ENCODE measurements at places on chromosomes 1 and 21.

- DNase-seq: no peak
Observed at GRCh38 chr1:245859493-245860114, 647.5 kb downstream of the SMYD3 start.

DNA sequence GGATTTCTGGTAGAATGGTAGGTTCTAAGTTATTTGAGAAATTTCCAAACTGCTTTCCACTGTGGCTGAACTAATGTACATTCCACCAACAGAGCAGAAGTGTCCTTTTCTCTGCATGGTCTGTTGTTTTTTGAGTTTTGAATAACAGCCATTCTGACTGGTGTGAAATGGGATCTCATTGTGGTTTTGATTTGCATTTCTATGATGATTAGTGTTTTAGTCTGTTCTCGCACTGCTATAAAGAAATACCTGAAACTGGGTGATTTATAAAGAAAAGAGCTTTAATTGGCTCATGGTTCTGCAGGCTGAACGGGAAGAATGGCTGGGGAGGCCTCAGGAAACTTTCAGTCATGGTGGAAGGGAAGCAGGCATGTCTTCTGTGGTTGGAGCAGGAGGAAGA lies 80.3 kb downstream of the SDCCAG8 start:
- DNase-seq: no peak

- no peak for DNase-seq
Observed at GRCh38 chr1:119742202-119742601, 26.5 kb downstream of the HMGCS2 start.

GRCh38 chr1:50332941-50333594 lies 90.2 kb downstream of the DMRTA2 start:
- no peak for DNase-seq

- no peak for DNase-seq
Observed at GRCh38 chr1:152697701-152698600, at the start of gene LCE2A. Gene LCE2A, plus strand, starts transcription at chr1:152698345. Its CDS starts 557 bp downstream, at chr1:152698902.

GRCh38 chr1:171173069-171173468 lies 12.0 kb upstream of the FMO2 start:
- no peak for DNase-seq

DNA sequence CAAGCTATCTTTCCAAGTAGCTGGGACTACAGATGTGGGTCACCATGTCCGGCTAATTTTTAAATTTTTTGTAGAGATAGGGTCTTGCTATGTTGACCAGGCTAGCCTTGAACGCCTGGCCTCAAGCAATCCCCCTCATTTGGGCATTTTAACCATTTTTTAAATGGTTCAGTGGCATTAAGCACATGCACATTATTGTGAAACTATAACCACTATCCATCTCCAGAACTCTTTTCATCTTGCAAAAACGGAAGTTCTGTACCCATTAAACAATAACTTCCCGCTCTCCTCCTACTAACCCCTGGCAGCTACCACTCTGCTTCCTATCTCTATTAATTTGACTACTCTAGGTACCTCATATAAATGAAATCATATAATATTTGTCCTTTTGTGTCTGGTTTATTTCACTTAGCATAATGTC lies 4.8 kb upstream of the IL6R start:
- no peak for DNase-seq

DNA sequence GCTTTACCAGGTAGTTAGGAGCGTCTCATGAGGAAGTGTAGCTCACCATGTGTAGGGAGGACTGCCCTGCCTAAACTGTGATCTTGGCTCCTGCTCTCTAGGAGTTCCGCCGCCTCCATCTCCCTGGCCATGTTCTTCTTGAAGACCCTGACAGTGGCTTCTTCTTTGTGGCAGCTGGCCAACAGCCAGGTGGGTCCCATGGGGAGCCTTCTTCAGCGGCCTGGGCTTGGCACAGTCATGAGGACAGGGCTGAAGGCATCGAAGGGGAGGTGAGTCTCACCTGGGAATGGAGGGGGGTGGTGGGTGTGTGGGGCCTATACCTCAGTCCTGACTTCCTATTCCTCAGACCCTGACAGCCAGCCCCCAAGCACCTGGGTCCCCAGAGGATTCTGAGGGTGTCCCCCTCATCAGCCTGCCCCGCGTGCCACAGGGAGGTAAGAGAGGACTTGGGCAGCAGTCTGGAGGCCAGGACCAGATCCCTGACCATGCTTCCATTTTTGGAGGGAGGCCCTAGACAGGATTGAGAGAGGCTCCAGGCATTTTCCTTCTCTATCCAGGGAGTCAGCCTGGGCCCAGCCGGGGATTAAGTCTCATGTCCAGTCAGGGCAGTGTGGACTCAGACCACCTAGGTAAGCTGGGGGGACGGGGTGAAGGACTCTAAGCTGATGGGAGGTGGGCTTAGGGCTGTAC lies 21.4 kb downstream of the HYI start:
- no peak for DNase-seq

- no peak for DNase-seq
Observed at GRCh38 chr1:162324396-162324795, 52.3 kb downstream of the SPATA46 start.

DNA sequence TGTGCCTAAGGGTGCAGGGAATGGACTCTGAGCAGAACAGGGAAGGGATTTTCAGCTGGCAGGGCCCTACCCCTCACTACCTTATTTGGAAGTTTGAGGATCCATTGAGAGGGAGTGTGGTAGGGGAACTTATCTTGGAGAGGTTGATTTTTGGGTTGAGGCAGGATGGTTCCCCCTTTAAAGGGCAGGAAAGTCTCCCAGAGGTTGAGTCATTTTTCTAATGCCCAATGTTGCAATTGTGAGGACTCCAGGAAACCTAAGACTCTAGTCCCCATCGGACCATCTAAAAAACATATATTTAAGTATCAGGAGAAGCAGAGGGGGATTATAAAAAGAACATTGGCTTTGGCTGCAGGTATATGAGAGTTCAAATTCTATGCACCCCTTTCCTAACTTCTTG lies 47.3 kb downstream of the SAMD13 start:
- DNase-seq: no peak

- peak; percentile 5 for DNase-seq
Observed at GRCh38 chr21:45640888-45641479, 2.5 kb upstream of the PCBP3 start.

GRCh38 chr21:18443085-18443484 lies 39.5 kb upstream of the TMPRSS15 start:
- DNase-seq: no peak

DNA sequence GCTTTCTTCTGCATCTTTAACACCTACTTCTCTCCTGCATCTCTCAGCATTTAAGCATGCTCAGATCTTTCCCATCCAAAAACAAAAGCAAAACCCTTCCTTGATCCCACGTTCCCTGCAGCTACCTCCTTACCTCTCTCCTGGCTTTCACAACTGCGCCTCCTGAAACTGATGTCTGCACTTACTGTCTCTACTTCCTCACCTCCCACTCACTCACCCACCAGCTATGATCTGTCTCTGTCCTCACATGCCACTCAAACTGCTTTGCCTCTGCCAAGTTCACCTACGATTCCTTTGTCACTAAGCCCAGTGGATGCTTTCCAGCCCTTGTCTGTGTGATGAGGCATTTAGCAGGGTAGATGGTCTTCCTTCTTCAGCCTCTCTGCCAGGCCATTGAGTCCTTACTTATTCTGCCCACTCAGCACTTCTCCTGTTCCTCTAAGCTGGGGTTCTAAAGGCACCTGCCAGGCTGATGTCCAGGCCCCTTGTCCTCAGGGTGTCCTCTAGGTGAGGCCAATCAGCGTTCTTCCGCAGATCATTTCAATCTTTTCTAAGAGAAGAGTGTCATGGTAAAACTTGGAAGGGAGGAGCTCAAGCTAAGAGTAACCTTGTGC lies 10.0 kb upstream of the GJB3 start:
- DNase-seq: no peak

- DNase-seq: no peak
Observed at GRCh38 chr1:208917723-208918122, 665.8 kb upstream of the CAMK1G start.

GRCh38 chr1:226993814-226994585 lies 53.9 kb downstream of the COQ8A start:
- no peak for DNase-seq

DNA sequence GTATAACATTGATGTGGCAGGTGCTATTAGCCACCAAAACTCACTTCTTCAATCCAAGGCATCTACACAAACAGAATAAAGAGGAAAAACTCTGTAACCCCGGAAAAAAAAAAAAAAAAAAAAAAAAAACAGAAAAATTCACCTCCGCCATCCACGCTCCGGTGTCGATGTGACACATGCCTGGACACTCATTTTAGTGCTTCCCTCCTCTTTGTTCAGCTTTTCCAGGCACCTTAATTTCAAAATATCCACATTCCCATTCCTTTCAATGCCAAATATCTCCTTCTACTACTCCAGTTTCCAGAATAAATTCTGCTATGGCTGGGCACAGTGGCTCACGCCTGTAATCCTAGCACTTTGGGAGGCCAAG lies 5.8 kb upstream of the RERE start:
- no peak for DNase-seq

DNA sequence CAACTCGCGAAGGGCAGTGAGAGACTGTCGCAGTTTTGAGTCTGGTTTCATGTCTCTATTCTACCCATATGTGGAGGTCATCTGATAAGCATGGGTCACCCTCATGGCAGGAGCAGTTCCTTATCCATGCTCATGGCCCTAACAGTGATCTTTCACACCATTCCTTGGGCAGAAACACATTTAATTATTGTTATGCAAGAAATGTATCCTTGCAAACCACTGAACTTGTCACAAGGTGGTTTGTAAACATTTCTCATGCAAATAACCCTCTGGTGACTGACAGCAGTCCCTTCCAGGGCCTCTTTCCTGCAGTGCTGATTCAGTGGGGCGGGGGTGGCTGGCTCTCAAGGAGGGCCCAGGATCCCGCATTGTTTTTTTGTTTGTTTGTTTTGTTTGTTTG lies 421.4 kb upstream of the RUNX1 start:
- DNase-seq: no peak

DNA sequence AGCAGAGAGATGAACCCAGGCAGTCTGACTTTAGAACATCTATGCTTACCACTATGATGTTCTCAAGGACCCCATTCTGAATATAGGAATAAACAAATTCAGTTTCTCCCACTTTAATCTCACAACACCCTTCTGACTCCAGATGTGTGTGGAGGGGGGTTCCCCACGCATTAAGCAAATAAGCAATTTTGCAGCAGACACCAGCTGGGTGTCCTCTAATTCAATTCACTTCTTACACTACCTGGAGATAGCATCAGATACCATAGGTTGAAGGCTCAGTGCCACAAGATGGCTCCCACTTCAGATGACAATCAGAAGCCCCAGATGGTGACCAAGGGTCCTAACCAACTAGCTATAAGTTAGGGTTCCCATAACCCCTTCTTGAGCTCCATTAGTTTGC lies 30.3 kb upstream of the CEP350 start:
- DNase-seq: no peak

- DNase-seq: no peak
Observed at GRCh38 chr1:223803211-223803610, 42.5 kb downstream of the TP53BP2 start.

DNA sequence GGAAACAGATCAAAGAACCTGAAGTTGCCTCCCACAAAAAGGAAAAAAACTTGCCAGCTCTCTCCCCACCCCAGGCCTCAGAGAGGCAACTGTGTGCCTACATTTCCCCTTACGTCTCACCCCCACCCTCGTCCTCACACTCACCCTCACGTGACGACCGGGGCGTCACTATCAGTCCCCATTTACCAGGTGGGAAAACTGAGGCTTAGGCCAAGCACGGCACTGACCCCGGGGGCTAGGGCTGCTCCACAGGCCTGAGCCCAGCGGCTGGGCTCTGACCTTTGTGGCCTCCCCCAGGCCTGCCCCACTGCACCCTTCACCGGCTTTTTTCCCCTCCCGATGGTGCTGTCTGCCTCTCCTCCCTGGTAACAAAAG lies 51.5 kb upstream of the RUNX3 start:
- DNase-seq: no peak

DNA sequence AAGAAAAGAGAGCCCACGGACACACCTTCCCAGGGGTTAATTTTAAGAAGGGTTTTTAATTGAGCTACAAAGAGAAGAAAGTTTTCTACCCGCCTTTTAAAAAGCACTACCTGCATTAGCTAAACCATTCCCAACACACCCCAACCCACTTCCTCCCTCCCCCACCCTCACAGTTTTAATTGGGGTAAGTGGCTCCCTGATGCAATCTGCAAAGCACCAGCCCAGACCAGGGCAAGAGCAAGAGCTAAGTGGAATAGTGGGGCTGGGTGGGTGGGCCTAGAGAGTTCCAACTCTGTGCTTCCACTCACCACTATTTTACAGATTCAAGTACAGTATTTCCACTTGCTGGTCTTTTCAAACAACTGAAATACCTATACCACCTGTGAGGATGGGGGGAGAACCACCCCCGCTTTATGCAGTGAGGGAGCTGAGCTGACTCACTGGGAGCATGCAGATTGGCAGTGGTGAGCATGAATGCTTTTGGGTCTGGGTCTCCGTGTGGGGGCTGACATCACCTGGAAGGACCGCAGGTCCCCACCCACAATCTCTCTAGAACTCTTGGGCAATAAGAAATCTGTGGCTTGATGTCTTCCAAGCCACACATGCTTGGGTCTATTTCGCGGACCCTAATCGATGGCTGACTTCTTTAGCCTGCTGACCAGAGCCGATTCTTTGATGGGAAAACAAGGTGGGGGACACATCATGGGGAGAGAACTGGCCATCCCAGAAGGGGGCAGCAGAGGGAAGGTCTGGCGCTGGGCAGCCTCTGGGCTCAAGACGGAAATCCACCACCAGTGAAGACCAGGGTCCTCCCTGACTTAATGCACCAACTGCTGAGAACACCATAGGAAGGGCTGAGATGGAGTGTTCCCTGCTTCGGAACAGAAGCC lies 95.5 kb downstream of the SSBP3 start:
- DNase-seq: no peak

DNA sequence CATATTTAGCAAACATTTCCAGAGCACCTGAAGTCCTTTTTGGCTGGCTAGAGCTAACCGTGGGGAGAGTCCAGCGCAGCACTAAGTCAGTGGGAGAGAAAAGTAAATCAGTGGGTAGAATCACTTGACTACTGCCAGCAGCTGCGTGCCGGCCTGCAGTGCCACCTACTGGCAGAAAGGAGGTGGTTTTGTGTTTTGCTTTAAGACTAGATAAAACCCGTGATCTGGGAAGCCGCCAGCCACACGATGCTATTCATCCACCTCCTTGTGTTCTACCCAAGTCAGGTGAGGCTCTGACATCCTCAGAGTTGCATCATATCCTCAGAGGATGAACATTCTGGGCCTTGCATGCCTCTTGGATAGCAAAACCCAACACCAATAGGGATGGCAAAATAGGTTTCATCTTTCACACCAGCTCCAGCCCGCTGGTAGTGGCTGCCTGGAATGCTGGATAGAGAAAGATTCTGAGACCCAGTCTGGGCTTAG lies 14.1 kb upstream of the HEYL start:
- DNase-seq: peak; percentile 50

DNA sequence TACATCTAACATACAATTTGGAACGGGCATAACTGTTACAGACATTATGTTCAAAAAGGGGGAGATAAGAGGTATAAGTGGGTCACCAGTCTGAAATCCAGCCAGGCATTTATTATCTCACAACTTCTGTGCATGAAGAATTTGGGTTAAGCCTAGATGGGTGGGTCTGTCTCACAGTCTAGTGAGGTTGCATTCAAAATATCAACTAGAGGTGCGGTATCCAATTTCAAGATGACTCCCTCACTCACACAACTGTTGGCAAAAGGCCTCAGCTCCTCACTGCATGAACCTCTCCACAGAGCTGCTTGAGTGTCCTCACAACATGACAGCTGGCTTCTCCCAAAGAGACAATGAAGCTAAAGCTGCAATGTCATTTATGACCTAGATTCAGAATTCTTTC lies 4.7 kb downstream of the AUNIP start:
- DNase-seq: no peak

GRCh38 chr1:11513681-11514080 lies 34.7 kb downstream of the DISP3 start:
- no peak for DNase-seq

- no peak for DNase-seq
Observed at GRCh38 chr1:203128431-203128715, 847 bp downstream of the ADORA1 start.

- no peak for DNase-seq
Observed at GRCh38 chr21:26840201-26840600, 5.0 kb downstream of the ADAMTS1 start.

Data from AG09319 (cell line).